ENCODE measurements at places on chromosomes 3 and 15.

GRCh38 chr3:172224560-172225214 lies 185.3 kb downstream of the FNDC3B start:
- DNase-seq = no peak

DNA sequence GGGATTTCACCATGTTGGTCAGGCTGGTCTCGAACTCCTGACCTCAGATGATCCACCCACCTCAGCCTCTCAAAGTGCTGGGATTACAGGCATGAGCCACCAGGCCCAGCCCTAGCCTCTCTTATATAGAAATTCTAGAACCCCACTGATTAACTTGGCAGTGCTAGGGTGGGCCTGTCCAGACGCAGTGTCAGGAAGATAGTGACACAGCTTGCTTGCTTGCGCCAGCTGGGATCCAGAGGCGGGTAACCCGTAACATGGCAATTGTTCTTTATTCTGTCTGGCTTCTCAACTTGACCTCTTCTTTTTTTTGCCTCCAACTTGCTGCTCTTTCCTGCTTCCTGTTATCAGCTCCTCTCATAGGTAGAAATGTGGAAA lies 16.2 kb downstream of the CEP19 start:
- DNase-seq = no peak

DNA sequence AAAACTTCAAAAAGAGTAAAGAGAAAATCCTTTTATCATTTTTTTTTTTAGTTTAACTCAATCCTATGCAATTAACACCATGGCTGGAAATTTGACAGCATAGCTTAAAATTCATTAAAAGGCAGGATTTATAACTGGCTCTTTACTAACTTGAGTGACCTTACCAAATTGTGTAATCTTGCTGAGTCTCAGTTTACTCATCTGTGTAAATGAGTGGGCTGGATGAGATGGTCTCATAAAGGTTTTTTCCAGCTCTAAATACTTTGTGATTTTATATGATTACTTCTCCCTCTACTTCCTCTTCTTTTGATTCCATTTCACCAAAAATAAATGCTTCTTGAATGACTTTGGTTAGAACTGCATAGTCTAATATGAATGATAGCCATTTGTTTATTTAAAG lies 234.9 kb upstream of the SATB1 start:
- no peak for DNase-seq

DNA sequence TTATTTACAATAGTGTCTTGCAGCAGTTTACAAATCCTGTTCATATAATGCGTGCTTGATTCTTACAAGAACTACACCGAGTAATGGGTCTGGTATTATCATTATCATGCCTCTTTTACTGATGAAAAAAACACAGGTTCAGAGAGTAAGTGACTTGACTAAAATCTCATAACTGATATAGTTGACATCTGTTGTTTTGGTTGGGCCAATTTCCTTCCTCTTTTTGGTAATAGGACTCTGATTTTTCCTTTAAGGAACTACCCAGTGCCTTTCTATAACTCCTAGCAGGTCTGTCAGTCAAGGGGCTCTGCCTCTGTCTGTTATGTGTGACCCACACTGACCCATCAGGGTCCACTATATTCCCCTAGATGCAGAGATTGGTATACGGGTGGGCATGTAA lies 14.6 kb upstream of the BLOC1S6 start:
- no peak for DNase-seq

DNA sequence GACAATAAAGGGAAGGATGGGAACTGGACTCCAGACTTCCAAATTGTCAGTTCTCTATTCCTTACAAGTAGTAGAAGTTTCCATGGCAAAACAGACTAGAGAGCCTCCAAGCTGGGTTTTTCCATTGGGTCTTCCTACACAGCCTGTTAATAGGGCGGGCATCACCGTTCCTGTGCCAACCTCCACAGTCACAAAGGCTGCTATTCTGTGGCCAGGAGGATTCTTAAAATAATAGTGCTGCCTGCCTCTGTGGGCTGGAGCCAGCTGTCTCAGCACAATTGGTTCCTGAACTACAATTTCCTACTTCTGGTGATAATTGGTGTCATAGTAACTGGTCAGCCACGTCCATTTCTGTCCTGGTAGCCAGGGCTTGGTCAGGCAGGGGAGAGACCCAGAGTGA lies 38.6 kb downstream of the LYZL4 start:
- no peak for DNase-seq

DNA sequence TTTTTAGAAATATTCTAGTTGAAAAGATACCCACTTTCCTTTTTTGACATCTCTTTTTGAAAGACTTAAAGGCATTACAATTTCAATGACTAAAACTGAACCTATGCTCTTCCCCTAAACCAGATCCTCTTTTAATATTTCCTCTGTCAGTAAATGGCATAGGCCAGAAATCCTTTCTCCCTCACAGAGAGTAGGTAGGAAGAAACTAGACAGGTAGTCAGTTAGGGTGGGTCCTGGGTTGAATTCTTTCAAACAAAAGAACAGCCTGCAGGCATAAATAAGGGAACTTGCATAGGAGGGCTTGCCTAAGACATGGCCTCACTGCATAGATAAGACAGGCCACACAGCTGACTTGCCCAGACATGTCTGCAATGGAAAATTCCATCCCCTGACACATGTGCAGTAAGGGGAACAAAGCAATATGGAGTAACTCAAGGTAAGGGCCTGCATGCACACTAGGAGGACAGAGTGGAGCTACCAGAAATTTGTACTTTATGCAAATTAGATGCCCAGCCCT lies 23.1 kb downstream of the PLSCR5 start:
- DNase-seq = no peak

DNA sequence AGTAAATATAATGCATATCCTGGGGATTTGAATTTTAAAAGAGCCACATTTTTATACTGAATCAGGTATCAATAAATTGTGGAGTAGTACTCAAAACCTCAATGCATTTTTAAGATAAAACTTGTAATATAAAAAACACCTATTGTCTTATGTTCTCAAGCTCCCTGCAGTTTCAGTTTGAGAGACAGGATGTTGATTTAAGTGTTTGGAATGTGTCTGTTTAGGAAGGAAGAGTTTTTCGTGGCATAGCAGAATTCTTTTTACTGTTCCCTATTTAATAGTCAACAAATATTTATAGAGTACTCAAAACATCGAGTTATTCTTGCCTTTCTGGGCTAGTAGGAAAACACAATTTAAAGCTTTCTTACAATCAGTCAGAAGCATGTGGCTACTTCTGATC lies 146.1 kb upstream of the BCHE start:
- no peak for DNase-seq

- DNase-seq = peak; percentile 15
Measured at GRCh38 chr3:196740481-196741248, 1.0 kb downstream of the PAK2 start.

DNA sequence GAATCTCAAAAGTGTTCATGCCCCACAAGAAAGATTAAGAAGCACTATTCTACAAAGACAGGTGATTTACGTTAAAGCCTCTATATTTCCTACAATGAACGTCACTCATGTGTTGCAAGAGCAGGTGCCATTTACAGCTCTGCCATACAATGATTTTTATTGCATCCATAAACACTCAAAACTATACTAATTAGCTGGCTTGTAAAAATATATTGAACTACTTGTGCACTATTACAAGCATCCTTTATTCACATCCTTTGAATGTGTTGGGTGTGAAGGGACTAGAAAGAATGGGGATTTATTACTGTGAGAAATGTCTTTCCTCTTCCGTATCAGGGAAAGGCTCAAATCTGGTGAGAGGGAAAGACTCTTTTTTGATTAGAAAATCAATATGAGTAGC lies 50.7 kb upstream of the C3orf49 start:
- DNase-seq = no peak

- DNase-seq = no peak
Measured at GRCh38 chr15:95368755-95369601, 961.5 kb upstream of the NR2F2 start.

GRCh38 chr3:79424811-79425210 lies 343.0 kb downstream of the ROBO1 start:
- no peak for DNase-seq

DNA sequence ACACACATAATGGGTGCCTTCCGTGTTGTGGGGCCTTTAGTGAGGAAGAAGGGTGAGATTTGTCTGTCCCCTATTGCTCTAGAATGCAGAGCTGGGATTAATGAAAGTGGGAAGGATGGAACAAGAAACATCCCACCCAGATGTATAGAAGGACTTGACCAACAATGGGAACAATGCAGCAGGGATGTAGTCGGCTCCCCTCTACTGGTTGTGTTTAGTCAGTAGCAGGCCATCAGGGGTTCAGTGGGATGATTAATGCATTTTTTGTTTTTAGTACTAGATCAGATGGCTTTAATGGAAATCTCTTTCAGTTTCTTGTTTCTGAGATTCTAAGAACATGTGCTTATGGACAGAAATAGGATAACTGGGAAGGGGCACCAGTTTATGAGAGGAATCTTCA lies 156.0 kb upstream of the ROPN1 start:
- DNase-seq = no peak

DNA sequence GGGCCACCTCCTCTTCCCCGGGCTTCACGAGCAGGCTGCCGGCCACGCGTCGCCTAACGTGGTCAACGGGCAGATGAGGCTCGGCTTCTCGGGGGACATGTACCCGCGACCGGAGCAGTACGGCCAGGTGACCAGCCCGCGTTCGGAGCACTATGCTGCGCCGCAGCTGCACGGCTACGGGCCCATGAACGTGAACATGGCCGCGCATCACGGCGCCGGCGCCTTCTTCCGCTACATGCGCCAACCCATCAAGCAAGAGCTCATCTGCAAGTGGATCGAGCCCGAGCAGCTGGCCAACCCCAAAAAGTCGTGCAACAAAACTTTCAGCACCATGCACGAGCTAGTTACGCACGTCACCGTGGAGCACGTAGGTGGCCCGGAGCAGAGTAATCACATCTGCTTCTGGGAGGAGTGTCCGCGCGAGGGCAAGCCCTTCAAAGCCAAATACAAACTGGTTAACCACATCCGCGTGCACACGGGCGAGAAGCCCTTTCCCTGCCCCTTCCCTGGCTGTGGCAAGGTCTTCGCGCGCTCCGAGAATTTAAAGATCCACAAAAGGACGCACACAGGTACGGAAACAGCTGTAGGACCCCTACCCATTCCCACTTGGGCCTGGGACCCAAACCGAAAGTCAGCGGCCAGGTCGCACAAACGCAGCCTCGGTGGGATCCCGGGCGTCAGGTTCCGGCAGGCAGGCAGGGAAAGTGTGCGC lies 1.5 kb downstream of the ZIC1 start:
- no peak for DNase-seq
